ENCODE measurements at places on chromosomes 7 and 10.
A peak's percentile ranks its signal among the peaks of the same experiment; 100 is the strongest.

DNA sequence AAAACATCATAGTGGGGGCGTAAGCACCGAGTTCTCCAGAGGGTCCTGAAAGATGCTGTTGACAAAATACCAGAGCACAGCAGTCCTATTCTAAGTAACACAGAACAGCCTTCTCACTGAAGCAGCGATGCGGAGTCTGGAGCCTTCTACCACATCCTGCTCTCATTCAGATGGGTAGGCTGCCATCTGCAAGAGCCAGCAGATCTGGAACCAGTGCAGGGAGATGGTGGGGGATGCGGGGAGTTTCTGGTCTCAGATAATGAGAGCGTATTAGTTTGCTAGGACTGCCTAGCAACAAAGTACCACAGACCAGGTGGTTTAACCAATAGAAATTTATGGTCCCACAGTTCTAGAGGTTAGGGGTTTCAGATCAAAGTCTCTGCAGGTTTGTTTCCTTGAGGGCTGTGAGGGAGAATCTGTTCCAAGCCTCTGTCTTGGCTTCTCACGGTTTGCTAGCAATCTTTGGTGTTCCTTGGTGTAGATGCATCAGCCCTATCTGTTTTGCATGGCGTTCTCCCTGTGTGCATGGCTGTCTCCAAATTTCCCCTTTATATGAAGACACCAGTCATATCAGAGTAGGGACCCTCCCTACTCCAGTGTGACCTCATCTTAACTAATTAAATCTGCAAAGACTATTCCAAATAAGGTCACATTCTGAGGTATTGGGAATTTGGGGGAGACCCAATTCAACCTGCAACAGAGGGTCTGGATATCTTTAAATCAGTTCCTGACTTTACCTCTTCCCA lies 52.0 kb upstream of the STEAP1B start:
- no peak for DNase-seq

DNA sequence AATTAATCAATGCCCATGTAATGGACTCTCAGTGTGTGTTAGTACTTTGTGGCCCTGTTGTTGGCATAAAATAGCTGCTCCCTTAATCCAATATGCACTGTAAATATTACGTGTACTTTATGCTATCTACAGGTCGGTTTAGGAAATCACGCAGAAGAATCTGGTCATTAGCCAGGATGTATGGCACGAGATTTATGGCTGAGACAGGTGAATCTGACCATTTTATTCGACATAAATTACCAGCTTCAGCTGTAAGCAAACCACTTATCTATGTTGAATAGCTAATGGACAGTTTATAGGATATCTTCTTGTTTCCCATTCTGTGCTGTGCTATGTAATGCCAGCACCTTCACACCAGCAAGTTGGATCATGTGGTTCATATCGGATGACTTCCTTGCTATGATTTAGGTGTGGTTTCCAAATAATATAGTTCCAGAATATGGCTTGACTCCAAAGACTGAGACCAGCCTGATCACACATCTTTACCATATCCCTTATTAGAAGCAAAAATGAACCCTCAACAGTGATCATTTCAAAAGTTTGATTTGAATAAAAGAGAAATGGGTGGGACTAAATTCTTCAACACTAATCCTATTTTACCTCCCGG lies 301.4 kb downstream of the AHR start:
- no peak for DNase-seq

DNA sequence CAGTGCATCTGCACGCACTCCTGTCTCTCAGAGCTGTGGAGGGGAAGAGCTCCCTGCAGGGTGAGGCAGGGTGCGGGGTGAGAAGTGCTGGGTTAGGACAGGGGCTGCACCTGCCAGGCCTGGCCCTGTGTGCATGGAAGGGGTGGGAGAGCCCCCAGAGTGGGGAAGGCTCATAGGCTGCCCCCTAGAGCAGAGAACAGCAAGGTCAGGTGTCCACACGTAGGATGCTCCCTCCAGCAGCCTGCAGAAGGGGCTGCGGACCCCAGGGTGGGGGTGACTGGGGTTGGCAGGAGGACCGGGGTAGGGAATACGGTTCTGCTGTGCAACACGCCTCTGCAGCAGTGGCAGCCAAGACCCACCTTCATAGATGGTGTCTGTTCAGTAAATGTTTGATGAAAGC lies 208.6 kb downstream of the PTPRN2 start:
- DNase-seq: no peak

- no peak for DNase-seq
Observed at GRCh38 chr7:90853205-90853604, 257.1 kb downstream of the CDK14 start.

DNA sequence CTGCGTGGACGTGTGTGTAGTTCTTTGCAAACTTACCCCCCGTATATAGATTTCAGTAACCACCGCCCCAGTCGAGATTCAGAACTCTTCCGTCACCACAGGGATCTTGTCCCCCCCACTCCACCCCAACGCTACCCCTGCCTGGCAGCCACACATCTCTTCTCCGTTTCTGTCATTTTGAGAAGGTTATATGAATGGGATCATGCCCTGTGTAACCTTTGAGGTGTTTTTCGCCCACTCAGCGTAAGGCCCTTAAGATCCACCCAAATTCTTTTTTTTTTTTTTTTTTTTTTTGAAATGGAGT lies 83.4 kb downstream of the ELFN1 start:
- DNase-seq: no peak

GRCh38 chr7:100963386-100963785 lies 6.0 kb upstream of the MUC12 start:
- no peak for DNase-seq

DNA sequence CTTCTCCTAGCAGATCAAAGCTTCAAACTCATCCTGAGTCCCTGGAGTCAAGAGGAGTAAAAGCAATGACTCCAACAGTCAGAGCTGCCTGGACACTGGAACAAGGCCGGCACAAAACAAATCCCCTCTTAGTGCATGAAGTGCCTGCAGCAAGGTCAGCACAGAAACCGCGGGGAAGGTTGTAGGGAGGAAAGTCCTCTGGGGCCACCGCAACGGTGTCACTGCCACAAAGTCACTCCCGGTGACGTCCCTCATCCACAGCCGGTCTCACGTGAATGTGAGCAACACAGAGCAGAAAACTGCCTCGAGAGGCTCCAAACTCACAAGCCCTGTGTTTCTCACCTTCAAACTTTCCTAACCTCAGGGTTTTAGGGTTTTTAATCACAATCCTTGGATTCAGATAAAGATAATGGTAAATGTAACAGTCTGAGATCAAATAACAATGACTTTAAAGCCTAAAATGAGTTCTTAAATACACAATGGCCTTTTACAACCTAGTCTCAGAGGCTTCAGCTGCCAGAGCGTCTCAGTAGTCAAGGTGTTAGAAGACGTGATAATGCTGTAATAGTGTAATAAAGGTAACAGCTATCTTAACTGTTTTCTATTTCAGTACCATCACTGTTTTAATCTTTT lies 274.3 kb downstream of the ZMYND11 start:
- no peak for DNase-seq

DNA sequence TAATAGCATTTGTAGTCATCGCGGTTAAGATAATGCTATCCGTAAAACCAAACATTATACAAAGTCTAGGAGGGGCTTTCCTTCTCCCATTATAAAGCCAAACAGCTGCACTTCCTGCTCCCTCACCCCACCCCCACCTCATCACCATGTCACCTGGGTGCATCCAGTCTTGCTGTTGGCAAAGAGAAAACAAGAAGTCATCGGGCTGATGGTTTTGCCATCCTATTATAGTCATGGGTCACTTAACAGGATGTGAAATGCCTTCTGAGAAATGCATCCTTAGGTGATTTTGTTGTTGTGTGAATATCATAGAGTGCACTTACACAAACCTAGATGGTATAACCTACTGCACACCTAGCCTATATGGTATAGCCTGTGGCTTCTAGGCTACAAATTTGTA lies 157.0 kb downstream of the BMPER start:
- no peak for DNase-seq

DNA sequence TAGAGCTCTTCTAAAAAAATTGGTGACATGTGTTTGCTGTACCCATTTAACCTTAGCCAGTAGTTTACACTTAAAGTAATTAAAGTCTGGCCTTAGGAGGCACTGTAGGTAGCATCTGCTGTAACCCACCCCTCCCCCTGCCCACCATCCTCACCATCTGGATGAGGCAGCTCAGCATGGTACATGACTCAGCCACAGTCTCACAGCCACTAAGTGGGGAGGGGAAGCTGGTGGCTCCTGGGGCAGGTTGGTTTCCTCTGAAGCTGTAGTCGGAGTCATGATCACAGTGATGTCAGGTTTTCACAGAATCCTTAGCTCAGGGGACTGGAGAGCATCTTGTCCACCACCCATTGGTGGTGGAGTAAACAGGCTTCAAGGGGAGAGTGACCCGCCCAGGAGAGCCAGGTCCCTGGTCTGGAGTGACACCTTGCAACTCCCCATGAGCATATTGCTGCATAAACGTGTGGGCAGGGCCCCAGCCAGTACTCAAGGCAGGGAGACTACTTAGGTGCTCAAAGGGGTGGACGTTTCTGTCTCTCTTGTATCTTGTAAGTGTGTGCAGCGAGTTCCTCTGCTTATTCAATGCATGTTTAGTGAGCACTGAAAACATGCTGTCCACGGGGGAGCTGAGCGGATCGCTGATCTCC lies 125.9 kb downstream of the GRK5 start:
- peak; percentile 46 for DNase-seq

DNA sequence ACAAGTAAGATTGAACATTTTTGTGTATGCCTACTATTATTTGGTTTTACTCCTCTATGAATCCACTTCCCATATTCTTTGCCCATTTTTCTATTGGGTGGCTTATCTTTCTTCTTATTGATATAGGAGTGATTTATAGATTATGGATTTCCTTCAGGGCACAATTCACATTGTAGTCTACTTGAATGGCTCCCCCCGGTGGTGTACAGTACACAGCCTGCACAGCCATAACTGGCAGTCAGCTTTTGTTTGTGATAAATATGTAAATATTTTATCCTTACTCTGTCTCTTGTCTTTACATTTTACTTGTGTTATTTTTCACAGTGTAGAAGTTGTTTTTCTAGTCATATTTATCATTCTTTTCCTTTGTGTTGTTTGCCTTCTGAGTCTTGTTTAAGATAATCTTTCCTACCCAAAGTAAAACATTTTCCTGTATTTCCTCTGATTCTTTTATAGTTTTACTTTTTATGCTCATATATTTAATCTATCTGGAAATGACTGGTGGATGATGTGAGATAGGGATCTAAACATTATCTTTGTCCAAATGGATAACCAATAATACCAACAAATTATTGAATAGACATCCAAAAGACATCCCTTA lies 23.9 kb upstream of the CALD1 start:
- peak; percentile 17 for DNase-seq

DNA sequence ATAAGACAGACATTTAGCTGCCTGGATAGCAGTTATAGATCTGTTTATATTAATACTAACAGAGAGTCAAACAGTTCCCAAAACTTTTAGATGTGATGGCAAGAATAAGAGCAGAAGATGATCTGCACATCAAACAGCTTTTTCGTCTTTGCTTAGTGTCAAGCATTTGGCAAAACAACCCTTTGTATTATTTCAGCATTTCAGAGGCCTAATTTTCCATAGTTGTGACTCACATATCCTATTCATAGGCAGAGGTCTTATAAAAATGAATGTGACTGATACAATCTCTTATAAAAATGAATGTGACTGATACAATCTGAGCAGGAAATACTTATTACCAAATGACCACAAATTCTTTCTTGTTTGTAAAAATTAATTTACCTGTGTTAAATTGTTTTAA lies 71.2 kb downstream of the LRRTM3 start:
- DNase-seq: no peak

GRCh38 chr10:113441220-113441619 lies 111.6 kb upstream of the HABP2 start:
- DNase-seq: no peak
